Left ventricle myocardium inferior (tissue), 1 donor: ENCODE measurements at places on chromosomes 12 and 14. TPM values are rescaled to one million over a fixed set of nuclear protein-coding genes. Genes with fewer than 3 reads are reported as not detected.

The KRT73 gene
- not detected for total RNA-seq

The C12orf60 gene
- total RNA-seq: 1.9 TPM

GRCh38 chr12:97017213-97017612 is 110.2 kb downstream of the NEDD1 start:
- H3K27me3 ChIP-seq: no peaks in the 10 kb centered on the region
- no peak for DNase-seq
- no peak overlapping the region for H3K4me3 ChIP-seq

- H3K36me3 ChIP-seq: peaks cover 14% of the 10 kb centered on the region
- peaks cover 19% of the 10 kb centered on the region for H3K4me1 ChIP-seq
- H3K27me3 ChIP-seq: peaks cover 15% of the 10 kb centered on the region
- DNase-seq: no peak
Observed at GRCh38 chr12:27331291-27331926, 1.2 kb upstream of the BMAL2 start.

- no peaks in the 10 kb centered on the region for H3K36me3 ChIP-seq
- no peak for DNase-seq
- H3K4me1 ChIP-seq: no peaks in the 10 kb centered on the region
- H3K27ac ChIP-seq: no peak overlapping the region
Observed at GRCh38 chr12:15863984-15864383, 18.2 kb upstream of the STRAP start.

DNA sequence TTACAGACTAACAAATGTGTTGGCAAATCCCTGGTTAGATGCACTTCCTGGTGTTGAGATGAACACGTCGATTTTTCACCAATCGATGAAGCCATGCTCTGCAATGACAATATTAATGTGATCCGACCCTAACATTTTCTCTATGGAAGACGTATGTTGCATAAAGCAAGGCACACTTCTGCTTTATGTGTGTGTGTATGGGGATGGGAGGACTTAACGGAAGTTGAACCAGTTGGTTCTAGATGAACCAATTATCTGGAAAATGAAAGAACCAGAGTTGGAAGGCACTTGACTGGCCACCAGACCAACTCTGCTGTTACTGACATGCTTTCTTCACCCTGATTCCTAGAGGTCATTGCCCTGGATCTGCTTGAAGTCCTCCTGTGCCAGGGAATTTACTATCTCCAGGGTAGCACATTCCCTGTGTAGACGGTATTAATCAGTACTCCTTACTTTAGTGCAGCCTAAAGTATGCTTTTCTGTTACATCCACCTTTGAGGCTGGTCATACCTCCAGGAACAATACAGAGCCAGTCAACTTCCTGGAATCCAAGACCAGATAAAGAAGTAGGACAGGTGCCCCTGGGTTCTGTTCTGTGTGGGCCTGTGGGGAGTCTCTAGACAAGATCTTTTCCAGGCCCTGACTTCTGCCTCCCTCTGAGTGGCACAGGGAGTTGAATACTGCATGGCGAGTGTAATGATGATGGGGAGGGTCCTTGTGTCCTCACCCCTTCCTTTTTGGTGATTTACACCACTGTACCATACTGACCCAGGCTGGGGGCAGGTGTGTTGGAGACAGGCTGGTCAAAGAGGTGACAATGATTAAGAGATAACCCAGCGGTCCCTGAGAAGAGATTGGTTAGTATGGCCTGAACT is 4.1 kb downstream of the SDR39U1 start:
- H3K36me3 ChIP-seq: peaks cover 62% of the 10 kb centered on the region
- peak overlapping the region; percentile 100 for H3K27ac ChIP-seq
- no peak overlapping the region for H3K4me3 ChIP-seq
- no peaks in the 10 kb centered on the region for H3K27me3 ChIP-seq
